ENCODE measurements at places on chromosomes 4 and X.

DNA sequence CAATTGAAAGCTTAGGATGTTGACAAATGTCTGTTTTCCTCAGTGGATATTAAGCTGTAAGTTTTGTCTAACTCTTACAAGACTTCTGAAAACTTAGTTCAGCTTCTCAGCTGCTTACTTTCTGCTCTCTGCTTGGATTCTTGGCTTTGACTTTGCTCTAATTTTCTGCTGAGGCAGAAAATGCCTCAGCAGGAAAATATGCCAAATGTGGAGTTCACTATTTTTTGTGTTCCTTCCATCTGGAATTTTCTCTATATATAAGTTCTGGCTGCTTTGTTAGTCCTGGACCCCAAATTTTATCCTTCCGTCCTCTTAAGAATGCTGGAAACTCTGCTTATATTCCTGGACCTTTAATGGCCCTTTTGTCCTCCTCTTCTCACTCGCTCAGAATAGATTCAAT, 352.6 kb upstream of the NWD2 start:
- DNase-seq = no peak

GRCh38 chrX:112085149-112085548, 2.6 kb upstream of the TRPC5 start:
- no peak for DNase-seq

DNA sequence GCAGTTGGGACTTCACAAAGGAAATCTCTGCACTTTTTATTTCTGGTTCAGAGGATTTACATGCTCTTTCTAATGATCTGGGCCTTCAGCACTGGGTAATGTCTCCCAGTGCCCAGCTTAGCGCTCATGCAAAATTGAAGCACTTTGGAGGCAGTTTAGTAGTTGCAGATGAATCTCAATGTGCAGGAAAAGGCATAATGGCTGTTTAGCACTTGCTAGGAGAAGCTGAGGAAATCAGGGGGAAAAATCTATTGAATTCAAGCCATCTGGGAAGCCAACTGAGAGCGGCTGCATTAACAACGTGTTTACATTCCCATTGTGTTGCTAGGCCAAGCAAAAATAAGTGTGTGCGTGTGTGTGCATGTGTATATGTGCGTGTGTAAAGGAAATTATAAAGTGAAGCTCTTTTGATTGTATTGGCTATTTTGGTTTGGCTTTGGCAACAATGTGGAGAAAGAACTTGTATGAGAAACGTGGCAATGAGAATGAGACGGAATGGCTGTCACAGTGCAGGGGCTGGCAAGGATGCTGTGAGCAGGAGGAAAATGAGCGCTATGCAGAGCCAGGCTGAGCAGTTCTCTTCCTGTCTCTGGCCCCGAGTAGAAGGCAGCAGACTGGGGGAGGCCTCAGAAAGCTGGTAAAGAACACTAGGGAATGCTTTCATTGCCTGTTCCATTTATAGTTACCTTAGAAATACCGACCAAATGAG, 231.5 kb downstream of the UNC5C start:
- DNase-seq = no peak

DNA sequence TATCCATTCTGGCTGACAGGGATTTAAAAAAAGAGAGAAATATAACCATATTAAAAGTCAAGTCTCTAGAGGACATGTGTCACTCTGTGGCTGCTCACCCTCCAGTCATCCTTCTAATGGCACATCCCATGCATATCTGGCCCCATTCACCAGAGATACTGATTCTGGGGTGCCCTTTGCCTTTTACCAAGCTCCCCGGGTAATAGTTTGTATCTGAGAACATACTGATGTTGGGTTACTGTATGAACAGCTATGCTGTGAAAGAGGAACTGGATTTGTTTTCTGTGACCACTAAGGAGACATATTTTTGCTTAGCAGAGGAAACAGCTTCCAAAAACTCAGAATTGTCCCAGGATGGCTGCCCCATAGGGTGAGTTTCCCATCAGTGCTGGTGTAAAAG, 56.0 kb downstream of the SAT1 start:
- no peak for DNase-seq

GRCh38 chrX:150508451-150509367, 59.7 kb upstream of the MTM1 start:
- DNase-seq = no peak

DNA sequence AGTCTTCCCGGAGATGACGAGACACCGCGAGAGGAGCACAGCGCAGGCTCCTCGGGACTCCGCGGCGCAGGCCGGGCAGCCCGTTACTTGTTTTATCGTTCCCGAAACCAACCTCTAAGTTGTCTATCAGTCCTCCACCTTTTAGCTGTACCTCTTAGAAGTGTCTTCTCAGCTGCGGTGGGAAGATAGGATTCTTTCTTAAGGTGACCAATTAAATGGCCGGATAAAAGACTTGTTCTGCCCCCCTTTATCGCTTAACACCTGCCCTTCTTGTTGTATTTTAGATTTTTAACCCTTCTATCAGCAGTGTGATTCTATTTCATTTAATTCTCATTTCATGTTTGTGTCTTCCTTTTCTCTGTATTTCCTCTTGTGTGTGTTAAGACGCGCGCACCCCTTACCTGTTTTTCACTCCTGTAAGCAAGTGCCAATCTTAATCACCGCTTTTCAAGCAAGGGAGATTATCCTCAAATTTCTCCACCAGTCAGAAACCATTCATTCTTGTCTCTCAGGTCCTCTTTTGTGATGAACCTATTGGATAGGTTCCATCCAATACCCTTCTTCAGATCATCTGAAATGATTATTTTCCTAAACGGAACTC, at the start of gene SLC9B2:
Gene SLC9B2 (minus strand): TSS at position 15 of the 601 bp plus-strand sequence. CDS start 9,211 bp downstream, outside the sequence.
- DNase-seq = no peak

DNA sequence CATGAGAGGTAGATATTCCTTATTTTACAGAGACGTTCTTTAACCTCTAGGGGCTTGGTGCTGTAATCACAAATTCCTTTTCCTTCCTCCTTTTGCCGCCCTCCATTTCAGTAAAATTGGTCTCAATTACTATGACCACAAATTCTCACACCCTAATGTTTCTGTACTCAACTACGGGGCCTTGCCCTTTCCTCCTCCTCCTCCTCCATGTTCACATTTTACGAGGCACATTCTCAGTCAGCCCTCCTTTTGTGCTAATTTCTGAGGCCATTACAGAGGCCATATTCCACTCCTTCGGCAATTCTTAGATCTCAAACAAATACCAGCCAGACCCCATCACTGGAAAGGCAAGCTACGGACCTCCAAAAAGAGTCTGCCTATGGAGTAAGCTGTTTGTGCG, 92.1 kb downstream of the SH3KBP1 start:
- DNase-seq = no peak

DNA sequence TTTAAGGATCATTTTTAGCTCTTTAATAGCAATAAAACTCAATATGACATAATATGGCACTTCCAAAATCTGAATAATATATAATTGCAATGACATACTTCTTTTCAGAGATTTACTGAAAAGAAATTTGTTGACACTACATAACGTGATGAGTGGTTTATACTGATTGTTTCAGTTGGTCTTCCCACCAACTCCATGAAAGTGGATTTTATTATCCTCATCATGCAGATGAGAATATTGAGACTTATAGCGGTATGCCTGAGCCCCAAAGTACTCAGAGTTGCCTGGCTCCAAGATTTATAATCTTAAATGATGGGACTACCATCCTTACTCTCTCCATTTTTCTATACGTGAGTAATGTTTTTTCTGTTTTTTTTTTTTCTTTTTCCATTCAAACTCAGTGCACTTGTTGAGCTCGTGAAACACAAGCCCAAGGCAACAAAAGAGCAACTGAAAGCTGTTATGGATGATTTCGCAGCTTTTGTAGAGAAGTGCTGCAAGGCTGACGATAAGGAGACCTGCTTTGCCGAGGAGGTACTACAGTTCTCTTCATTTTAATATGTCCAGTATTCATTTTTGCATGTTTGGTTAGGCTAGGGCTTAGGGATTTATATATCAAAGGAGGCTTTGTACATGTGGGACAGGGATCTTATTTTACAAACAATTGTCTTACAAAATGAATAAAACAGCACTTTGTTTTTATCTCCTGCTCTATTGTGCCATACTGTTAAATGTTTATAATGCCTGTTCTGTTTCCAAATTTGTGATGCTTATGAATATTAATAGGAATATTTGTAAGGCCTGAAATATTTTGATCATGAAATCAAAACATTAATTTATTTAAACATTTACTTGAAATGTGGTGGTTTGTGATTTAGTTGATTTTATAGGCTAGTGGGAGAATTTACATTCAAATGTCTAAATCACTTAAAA, 15.3 kb downstream of the ALB start:
- no peak for DNase-seq

Data from activated naive CD8-positive, alpha-beta T cell treated with anti-CD3 and anti-CD28 coated beads, Interleukin-2, amount 50 U/mL, for 24 hours (primary cell).